Activated T-helper 17 cell treated with anti-CD3 and anti-CD28 coated beads, Interleukin-2, amount 50 U/mL, for 72 hours (primary cell): ENCODE measurements at places on chromosomes 11 and 22.

DNA sequence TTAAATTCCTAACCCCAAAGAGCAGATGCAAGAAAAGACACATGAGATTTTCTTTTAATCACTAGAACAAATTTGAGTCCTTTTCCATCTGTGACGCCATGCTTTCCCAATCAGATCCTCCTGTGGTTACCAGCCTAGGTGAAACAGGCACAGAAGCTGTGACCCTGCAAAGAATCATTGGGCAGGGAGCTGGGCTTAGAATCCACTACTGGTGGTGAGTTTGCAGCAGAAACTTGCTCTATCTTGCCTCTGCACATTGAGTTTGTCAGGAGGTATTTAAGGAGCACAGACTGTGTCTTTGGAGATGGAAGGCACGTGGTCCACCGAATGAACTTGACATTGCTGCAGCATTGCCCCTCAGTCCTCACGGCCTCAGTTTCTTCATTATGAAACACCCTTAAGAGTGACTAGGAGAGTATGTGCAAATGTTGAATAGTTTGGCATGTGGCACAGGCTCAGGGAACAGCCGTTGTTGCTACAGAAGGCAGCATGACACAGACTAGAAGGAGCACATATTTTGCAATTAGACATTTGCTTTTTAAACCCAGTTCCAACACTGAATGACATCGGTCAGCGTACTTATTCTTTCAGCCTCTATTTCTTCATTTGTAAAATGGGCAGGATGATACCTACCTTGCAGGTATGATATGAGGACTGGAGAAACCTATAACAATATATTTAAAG, 127.6 kb downstream of the DBX1 start:
- no peak for ATAC-seq

DNA sequence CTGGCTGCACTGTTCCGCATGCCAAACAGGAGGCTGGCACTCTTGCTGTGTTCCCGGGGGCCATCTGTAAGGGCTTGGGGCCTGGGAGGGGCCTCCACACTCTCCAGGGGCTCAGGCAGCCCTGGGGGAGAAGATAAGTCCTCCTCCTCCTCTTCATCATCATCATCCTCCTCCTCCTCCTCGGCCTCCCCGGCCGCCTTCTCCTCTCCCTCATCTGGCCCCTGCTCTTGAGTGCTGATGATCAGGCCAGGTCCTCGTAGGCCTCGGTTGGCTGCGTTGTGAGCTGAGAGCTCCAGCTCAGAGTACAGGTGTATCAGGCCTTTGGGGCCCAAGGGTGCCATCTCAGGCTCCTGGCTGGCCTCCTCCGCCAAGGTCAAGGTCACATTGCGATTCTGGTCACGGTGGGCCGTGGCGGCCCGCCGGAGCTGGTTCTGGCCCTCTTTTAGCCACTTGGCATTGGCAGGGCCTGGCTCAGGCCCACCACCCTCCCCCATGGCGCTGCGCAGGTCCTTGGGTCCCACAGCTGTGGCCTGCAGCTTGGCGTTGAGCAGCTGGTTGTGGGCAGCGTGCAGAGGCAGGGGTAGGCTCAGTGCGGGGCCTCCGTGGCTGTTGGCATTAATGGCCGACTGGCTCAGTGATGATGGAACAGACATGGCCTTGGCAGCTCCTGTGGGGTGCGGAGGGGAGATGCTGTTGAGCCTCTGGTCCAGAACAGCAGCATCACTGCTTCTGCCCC, 8.0 kb downstream of the APBB1 start:
- ATAC-seq: no peak

DNA sequence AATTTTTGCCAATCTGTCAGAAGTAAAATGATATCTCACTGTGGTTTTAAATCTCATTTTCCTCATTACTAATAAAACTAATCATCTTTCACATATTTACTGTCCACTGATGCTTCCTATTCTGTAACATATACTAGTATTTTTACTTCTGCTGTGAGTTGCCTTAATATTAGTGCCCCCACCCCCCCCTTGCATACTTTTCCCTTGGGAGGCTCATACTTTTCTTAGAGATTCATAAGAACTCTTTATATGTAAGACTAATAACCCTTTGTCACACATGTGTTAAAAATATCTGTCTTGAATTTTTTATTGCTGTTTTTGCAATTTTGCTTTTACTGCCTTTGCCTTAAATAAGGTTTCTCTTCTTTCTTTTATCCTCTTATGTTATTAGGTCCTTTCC, 87.2 kb downstream of the PHF21A start:
- ATAC-seq: no peak

DNA sequence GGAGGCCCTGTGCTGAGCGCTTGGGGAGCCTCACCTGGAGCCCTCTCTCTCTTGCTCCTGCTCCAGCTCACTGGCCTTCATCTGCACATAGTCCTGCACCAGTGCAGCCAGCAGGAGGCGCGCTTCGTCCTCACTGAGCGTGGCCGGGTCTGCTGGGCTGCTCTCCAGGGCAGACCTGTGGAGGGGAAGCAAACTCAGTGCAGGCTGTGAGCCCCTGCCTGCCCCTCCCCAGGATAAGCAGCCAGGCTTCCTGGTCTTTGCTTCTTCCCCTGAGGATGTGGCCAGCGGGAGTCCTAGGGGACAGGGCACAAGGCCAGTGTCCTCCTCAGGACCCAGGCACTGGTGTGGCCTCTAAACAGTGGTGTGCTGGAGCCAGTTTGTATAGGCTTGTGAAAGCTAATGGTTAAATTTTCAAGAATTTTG, 2.2 kb downstream of the CALCA start:
- peak; percentile 62 for ATAC-seq

- peak; percentile 92 for ATAC-seq
These were observed 65.0 kb upstream of the TMEM45B start for GRCh38 chr11:129750343-129751292.

GRCh38 chr11:119108857-119109221, 1.7 kb downstream of the C2CD2L start:
- no peak for ATAC-seq

GRCh38 chr11:74672956-74673692, 58.1 kb downstream of the CHRDL2 start:
- no peak for ATAC-seq

GRCh38 chr11:72643547-72643946, 30.7 kb downstream of the PDE2A start:
- ATAC-seq: peak; percentile 15

- ATAC-seq: peak; percentile 81
These were observed 3.8 kb downstream of the TIMM8B start for GRCh38 chr11:112082729-112083128.

- ATAC-seq: no peak
These were observed 22.4 kb downstream of the ENDOD1 start for GRCh38 chr11:95111923-95112540.

DNA sequence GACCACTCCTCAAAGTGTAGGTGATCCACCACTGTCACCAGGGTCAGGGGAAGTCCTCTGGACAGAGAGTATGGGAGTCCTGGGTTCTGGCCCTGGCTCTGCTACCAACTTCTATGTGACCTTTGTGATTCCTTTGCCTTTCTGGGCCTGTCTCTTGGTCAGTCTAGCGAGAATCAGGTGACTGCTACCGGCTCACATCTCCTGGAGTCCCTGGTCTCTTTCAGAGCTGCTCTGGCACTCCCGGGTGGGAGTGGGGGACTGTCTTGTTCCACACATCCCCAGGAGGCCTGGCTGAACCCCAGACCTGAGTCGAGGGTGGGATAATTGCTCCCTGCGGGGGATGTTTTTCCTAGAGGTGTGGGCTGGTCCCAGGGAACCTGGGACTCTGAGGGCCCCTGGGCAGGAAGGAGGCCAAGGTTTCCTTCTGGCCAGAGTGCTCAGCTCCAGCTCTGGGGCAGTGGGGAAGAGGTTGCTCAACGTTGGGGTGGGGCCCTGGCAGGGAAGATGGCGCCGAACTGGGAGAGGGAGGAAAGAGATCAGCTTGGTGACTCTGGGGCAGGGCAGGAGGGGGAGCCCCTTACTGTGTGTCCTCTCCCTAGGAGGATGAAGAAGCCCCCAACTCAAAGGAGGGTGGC, 2.1 kb downstream of the SOX10 start:
- ATAC-seq: no peak

DNA sequence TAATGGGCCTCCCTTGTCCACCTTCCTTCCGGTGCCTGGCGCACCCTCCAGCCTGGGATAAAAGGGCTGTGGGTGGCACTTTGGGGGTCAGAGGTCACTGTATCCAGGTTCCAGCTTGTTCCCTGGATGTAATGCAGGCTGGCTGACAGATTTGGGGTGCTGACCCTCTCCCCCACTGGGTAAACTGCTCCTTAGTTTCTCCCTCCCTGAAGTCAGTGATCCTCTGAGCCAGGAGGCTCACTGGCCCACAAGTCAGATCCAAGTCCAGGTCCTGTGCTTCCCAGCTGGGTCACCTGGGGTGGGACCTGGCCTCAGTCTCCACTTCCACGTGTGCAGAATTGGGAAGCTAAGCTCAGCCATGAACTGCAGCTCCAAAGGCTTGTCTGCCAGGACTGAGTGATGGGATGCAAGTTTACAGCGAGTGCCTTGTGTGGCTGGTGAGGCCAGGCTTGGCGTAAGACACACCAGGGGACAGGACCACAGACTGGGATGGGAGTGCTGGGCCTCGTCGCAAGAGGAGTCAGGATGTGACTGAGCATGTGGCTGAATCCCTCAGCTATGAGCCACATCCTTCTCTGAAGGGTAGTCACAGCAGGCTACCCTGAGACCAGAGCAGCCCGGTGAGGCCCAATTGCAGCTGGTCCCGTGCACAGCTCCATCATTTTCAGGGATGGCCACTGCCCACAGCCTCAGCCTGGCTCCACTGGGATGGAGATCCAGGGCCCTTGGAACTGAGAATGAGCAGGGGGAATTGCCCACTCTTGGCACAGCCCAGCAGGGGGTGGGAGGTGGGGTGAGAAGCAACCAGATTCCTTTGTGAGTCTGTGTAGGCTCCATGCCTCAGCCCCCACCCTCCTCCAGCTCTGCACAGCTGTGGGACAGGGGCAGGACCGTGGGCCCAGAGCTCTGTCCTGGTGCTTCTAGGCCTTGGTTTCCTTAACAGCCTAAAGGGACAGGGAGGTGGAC, 7.2 kb downstream of the SHISA8 start:
- ATAC-seq: peak; percentile 70

DNA sequence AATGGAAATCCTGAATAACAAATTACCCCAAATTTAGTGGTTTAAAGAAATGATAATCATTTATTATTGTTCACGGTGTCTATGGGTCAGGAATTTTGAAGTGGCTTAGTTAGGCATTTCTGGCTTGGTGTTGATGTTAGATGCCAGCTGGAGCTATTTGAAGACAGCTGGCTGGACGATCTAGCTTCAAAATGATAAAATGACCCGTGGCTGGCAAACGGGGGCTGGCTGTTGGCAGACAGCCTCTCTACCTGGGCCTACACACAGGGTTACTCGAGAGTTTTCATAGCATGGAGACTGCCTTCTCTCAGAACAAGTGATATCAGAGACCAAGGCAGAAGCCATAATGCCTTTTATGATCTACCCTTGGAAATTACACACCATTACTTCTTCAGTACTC, 285.2 kb downstream of the METTL15 start:
- ATAC-seq: no peak

GRCh38 chr11:116037861-116038260, 533.6 kb upstream of the CADM1 start:
- ATAC-seq: no peak

DNA sequence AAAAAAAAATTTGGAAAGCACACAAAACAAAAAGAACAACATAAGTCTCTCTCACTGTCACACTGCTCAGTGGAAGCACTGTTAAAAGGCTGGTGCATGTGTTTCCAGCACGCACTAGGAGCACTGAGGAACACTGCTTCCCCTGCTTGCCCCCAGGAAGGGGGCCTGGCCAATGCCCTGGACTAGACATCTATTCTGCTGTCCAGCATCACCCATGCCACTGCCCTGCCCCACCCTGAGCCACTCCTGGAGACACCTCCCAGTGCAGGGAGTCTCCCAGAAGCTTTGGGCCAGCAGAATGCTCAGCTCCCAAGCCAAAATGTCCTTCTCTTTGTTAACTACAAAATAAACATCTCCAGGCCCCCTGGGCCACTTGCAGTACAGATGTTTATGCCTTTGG, 49.7 kb upstream of the EMID1 start:
- ATAC-seq: no peak

DNA sequence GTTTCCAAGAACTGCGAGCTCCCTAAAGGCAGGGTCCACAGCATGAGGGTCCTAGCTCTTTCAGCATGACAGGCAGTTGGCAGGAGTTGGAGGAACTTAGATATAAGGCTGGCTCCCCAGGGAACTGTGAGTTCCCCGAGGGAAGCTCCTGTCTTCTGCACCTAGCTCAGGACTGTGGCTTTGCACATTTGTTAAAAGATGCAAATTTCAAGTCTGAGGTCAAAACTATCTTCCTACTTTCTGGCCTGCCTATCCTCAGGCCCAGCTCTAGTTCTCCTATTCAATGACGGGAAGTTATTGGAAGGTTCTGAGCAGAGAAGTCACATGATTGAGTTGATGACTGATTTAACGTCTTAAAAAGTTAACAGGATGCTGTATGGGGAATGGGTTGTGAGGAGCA, 11.7 kb upstream of the UCP3 start:
- ATAC-seq: peak; percentile 15

DNA sequence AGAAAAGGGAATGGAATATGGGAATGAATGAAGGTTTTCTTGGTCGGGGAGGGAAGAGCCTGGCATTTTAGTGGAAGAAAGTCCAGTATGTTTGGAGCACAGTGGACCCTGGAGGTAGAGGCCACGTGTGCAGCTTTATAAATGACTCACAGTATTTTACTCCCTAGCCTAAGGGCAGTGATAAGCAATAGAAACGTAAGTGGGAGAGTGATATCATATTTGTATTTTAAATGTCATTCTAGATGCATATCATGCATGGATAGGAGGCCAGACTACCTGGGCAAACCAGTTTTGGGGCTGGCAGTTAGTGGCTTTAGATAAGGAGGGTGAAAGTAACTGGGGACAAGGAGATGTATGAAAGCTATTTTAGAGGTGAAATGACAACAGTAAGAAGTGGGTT, 174.1 kb downstream of the ARHGAP42 start:
- ATAC-seq: no peak

GRCh38 chr11:11608783-11609232, 13.0 kb downstream of the GALNT18 start:
- no peak for ATAC-seq

DNA sequence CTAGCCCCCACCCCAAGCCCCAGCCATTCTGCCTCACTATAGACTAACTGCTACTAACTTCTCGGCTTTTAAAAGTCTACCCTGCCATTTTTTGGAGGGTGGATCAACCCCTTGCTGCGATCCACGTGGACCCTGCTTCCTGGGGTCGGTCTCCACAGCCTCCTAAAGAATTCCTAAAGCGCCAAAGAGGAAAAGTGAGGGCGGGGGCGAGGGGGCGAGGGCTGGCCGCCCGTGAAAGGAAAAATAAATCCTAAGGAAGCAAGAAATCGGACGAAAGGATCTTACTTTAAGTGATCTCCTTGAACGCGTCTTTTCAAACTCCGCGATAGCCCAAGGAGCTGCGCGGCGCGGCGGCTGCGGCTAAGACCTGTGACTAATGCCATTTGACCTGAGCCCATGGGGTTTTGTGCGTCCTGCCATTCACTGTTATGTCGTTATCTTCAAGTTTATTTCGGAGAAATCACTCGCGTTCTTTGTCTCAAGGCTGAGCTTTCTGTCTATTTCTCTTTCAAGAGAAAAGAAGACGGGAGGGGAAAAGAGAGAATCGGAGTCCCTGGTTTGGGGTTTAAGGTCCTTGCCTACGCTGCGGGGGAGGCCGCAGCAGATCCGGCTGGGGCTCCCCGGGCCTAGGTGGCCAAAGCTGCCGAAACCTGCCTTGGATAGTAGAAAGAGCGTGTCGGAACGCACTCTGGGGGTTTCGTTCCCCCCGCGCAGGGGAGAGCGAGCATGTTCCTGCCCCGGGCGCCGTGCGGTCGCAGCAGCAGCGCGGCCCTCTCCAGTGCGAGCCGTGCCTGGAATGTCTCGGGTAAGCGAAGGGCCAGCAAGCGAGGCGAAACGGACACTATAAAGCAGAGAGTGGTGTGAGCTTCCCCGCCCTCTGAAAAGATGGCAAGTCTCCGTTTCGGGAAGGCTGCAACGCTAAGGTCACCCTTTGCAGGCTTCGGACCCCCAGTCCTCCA, 2.8 kb upstream of the DBX1 start:
- peak; percentile 50 for ATAC-seq
